ELR (cell line): ENCODE measurements at places on chromosomes 1 and 21.

DNA sequence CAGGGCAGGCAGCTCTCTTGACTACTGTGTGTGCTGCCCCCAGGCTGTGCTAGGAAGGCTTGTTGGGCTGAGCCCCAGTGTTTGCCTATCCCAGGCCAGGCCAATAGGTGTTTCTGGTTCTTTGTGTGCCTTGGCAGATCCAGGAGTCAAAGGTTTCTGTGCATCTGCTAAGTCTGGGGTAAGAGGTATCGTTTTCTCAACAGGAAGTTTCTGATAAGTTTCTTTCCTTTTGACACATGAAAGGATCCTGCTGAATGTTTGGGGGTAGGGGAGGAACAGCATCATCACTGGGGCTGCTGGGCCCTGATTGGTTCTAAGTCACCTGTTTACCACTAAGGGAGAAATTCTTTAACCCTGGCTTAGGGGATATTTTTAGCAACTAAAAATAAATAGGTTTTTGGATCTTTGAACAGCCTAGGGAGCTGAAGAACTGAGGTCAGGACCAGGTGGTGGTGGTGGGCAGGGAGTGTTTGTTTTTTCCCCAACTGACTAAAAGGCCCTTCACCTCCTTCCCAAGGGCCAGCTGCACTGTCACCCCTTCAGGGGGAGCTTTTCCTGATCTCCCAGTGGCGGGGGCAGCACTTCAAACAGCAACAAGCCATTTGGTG, 85.1 kb downstream of the KCNN3 start:
- no peak for DNase-seq

DNA sequence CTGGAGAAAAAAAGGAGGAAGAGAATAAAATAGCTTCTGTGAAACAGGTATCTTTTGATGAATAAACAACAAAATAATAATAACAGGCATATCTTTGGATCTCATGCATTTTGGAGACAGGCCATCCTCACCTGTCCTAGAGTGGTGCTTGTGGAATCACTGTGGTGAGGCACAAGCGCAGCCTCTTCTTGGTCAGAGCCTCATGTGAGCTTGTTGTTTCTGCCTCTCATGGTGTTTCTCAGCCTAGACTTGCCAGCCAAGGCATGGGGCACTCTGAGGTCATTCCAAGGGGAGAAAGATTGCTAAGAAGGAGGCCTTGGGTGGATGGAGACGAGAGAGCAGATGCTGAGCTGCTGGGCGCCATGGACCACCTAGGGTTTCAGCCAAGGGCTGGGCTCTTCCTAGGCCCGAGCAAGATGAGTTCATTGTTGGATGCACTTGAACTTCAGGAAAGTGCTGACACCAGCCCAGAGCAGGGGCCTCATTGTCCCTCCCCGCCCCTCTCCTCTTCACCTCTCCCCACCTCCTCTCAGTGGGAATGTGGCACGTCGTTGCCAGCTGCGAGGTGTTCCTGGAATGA, 49.5 kb downstream of the ATP5PO start:
- no peak for DNase-seq

DNA sequence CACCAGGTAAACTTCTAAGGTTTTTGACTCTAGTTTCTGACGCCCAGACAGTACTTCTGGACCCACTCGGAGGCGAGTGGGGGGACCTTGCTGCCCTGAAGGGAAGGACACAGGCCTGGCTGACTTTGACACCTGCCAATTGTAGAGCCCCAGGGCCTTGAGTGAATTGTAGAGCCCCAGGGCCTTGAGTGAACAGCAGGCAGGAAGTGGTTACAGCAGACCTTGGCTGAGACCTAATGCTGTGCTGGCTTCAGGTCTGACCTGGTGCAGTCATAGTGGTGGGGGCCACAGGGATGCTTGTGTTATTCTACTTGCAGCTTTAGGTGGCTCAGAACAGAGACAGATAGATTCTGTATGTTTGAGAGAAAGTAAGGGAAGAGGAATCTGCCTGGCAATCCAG, 344.3 kb downstream of the DUSP10 start:
- DNase-seq = peak; percentile 45

DNA sequence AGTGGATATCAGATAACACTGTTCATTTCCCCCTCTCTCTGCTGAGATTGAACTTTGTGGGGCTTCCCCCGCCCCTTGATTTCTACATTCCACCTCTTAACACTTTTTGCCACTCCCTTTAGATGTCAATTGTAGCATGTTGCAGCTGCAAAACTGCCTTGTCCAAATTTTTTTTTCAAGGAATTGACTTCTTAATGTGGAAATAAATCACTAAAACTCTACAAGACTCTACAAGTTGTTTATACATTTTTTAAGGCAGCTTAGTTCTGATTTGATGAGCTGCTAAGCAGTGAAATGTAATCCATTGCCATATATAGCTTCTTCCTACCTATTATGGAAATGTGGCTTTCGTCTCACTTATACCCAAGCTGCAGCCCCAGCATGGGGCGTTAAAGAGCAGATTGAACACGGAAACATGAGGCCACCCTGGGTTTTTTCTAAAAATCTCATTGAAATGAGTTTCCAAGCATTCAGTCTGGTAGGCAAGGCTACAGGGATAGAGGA, 132.2 kb downstream of the SYT2 start:
- no peak for DNase-seq

DNA sequence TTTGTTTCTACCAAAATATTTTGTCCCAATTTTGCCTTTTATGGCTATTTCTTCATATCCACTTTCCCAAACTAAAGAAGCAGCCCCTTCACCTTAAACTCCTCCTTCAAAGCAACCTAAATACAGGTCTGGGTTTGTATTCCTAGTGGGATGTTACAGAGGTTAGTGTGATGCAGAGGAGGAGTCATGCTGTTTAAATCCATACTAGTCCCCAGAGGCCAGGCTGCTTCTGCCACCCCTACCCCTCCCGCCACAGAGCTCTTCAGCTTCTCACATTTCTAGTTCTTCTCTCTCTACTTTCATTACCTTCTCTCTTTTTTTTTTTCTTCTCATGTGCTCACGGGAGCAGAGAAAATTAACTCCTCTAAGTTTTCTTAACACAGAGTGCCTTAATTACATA, 29.3 kb downstream of the SELL start:
- no peak for DNase-seq

DNA sequence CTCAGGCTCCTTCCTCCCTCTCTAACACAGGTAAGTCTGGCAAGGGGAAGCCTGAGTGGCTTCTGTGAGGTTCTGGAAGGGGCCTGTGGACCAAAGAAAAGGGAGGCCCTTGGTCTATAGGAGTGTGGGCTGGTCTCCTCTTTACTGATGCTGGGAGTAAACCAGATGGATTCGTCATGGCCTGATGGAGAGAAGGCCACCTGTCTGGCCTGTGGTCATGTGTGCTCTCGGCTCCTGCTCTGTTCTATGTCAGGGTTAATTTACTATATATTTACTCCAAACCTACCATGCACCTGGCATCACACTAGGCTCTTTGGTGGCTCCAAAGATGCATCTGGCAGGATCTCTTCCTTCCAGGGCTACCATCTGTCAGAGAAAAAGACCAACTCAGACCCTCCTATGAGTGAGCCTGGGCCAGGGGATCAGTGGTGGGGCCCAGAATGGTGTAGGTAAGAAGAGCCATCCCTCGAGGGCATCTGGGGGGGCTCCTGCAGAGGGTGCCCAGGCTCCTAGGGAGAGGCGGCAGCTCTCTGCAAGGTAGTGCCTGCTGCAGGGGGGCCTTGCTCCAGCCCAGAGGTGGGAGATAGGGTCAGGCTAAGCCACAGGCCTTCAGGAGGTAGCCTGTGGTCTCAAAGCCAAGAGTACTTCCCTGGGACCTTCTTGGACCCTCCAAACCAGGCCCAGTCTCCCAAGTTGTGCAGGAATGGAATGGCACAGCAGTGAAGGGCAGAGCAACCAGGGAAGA, 68.2 kb upstream of the SELENON start:
- DNase-seq = no peak

- DNase-seq = peak; percentile 71
These were observed 16.0 kb upstream of the EPS15 start for GRCh38 chr1:51535006-51535592.

- no peak for DNase-seq
These were observed 134.6 kb downstream of the NPHP4 start for GRCh38 chr1:5857508-5858090.

GRCh38 chr21:46127239-46128105, 27.9 kb downstream of the FTCD start:
- DNase-seq = no peak

DNA sequence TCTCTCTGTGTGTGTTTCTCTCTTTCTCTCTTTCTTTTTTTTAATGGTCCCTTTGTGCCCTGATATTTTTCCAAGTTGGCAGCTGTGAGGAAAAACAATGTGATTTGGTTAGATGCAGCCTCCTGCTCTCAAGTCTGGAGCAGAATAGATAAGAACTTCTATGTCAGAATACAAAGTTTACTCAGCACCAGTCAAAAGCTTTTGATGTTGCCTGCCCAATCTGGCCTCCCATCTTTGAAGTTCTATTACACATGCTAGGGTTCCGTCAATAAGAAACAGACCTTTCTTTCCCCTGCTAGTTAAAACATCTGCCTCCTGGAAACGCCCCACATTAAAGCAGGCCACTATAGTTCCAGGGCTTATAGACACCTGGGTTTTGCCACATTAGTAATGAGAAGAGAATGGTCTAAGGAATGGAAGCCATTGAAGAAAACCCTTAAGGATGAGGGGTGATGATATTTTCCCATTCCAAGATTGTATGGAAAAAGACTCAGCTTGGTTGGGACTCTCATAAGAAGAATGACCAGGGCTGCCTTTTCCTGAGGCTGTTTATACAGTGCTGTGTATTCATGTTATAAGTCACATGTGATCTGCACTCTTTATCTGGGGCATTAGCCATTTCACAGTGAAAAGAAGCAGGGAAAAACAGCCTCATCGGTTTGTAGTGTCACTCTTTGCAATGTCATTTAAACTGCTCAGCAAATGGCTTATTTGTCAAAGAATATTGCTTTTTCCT, 414.7 kb upstream of the PROX1 start:
- no peak for DNase-seq

GRCh38 chr1:15918962-15919715, 56.8 kb downstream of the ZBTB17 start:
- peak; percentile 89 for DNase-seq

DNA sequence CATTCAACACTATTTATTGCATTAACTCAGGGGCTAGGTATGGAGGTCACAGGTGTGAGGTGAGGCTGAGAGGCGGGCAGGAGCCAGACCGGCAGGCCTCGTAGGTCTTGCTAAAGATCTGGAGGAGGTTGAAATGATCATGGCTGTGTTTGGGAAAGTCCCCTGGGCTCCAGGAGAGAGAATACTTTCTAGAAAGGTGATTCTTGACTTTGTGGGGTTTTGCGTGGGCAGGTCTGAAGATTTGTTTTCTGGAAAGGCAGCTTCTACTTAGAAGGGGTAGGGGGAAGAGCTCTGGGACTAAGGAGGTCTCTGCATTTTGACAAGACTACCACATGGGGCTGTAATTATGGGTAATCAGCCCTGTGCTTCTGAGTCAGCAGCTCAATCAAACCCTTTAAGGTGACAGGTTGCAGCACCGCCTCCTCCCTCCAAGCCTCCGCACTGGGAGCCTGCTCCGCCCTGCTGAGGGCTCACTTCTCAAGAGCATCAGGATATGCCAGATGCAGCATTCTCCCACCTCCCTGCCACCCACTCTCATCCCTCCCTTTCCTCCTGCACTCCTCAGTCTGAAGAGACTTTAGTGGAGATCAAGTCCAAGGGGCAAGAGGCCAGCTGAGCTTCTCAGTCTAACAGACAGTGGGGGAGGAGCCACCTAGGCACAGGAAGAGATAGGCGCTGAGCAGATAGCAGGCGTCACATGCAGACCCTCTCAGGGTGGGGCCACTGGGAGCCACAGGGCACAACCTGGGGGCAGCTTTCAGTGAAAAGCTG, 30.5 kb downstream of the SLC30A1 start:
- DNase-seq = no peak

- no peak for DNase-seq
These were observed 30.7 kb downstream of the PTPN14 start for GRCh38 chr1:214520544-214521165.

GRCh38 chr1:54109129-54110090, 43.4 kb downstream of the CDCP2 start:
- no peak for DNase-seq

DNA sequence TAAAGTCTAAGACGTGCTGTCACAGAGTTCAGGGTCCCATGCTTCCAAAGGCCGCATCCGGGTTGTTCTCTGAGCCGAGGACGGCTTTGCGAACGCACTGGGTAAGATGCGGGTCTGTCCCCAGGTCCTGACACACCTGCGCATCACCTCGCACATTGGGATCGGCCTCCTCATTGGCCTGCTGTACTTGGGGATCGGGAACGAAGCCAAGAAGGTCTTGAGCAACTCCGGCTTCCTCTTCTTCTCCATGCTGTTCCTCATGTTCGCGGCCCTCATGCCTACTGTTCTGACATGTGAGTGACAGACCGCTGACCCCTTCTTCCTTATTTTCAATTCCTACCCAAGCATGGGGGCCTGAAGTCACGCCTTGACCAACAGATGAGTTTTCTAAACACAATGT, 25.3 kb downstream of the TFF3 start:
- DNase-seq = no peak

- no peak for DNase-seq
These were observed 1.7 kb downstream of the FOXO6 start for GRCh38 chr1:41362749-41363590.

- no peak for DNase-seq
These were observed 109.2 kb downstream of the CASZ1 start for GRCh38 chr1:10687251-10687651.

DNA sequence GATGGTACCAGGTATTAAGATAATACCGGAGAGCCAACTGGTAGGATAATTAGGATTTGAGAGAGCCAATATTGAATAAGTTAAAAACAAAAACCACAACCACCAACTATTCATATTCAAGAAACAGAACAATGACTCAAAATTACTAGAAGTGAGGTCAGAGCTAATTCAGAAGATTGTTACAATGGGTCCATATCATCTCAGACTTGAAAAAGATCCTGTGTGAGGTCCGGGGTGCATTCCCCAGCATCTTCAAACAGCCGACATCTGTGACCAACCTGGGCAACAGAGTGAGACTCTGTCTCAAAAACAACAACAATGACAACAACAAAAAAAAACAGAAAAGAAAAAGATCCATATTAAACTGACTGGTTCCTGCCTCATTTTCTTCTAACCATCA, 18.6 kb downstream of the AK2 start:
- DNase-seq = no peak

DNA sequence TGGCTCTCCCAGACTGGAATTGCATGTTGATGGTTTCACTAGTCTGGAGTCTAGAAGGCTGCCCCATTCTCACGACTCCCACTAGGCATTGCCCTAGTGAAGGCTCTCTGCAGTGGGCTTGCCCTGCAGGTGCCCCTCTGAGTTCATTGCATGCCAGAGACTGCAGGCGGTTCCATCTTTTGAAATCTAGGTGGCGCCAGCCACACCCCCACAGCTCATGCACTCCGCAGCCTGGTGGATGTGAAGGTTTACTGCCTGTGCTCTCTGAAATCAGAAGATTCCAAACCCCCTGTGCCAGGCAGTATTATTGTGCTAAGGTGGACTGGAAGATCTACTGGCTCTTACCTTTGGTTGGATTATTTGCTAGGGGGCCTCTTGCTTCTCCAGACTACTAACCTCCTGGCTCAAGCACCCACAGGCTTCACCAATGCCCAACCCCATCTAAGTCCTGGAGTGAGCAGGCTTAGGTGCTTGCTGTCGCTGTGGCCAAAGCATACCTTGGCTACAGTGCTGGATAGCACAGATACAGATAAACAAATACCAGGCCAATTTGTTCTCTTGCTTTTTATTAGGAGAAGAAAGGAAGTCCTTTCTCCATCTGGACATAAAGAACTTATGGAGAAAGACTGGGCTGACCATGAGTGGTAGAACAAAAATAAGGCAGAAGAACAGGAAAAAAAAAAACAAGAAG, 83.5 kb upstream of the SIM2 start:
- DNase-seq = peak; percentile 21

GRCh38 chr1:81549588-81550127, 251.1 kb upstream of the ADGRL2 start:
- DNase-seq = peak; percentile 50
